ENCODE measurements at places on chromosomes 2 and 18. TPM values are rescaled to one million over a fixed set of nuclear protein-coding genes. Genes with fewer than 3 reads are reported as not detected.

Gene EMX1
- polyA plus RNA-seq, result not detected

Gene CIB4
- polyA plus RNA-seq, result not detected

Gene RPL37A
- polyA plus RNA-seq, result 1,504 TPM

Gene GRP
- polyA plus RNA-seq, result not detected

DNA sequence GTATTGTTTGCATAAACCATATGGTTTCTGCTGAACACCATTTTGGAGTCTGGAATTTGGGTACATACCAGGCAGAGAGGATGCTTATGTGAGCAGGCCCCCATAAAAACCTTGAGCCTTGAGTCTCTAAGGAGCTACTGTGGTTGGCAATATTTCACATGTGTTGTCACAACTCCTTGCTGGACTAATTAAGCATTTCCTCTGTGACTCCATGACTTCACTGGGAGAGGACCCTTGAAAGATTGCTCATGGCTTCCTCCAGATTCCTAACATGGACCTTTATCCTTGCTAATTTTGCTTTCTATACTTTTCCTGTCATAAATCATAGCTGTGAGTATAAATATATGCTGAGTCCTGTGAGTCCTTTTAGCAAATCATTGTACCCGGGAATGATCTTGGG is 7.6 kb upstream of the COQ10B start:
- H3K4me3 ChIP-seq, result no peak overlapping the region
- H3K36me3 ChIP-seq, result no peaks in the 10 kb centered on the region
- no peak for DNase-seq
- H3K27me3 ChIP-seq, result no peaks in the 10 kb centered on the region

- no peaks in the 10 kb centered on the region for H3K27me3 ChIP-seq
- H3K36me3 ChIP-seq, result no peaks in the 10 kb centered on the region
- H3K4me1 ChIP-seq, result no peaks in the 10 kb centered on the region
These were observed 16.5 kb upstream of the CERS6 start for GRCh38 chr2:168439536-168439935.

DNA sequence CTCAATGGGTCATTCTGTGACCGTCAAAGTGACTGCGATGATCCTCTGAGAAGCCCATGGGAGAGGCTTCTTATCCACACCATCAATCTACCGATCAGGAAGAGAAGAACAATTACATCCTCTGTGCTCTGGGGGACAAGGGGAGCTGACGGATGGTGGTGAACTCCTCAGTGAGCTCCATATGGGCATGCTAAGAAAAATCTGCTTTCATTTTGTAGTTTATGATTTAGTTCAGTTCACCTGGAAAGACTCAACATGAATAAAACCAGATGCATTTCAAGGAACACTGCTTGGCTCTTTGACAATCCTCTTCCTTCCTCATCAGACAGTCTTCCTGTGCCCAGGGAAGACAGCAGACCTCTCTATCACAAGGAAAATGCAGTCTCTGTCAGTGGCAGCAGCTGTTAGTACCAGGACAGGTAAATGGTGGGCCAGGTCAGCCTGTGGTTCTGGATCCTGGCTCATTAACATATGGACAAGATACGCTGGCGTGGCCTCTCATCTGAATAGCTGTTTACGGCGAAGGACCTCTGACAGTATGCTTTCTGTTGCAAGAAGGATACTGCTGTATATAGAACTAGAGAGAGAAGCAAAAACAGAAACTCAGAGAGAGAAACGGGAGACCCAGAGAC is 176.9 kb downstream of the BCL2 start:
- H3K36me3 ChIP-seq, result no peaks in the 10 kb centered on the region
- peaks cover 46% of the 10 kb centered on the region for H3K4me1 ChIP-seq
- no peak overlapping the region for H3K27ac ChIP-seq
- DNase-seq, result no peak
- H3K4me3 ChIP-seq, result peak overlapping the region; percentile 59

DNA sequence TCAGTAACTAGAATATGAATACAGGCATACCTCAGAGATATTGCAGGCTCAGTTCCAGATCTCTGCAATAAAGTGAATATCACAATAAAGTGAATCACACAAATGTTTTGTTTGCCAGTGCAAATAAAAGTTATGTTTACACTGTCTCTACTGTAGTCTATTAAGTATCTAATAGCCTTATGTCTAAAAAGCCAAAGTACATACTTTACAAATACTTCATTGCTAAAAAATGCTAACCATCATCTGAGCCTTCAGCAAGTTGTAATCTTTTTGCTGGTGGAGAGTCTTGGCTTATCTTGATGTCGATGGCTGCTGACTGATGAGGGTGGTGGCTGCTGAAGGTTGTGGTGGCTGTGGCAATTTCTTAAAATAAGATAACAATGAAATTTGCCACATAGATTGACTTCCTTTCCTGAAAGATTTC is 159.4 kb downstream of the MYO1B start:
- H3K27ac ChIP-seq, result no peak overlapping the region
- H3K4me3 ChIP-seq, result no peak overlapping the region
- H3K4me1 ChIP-seq, result no peaks in the 10 kb centered on the region
- no peaks in the 10 kb centered on the region for H3K27me3 ChIP-seq

GRCh38 chr18:10015941-10016819 is 102.4 kb downstream of the VAPA start:
- H3K4me1 ChIP-seq, result peaks cover 59% of the 10 kb centered on the region
- H3K36me3 ChIP-seq, result no peaks in the 10 kb centered on the region
- no peaks in the 10 kb centered on the region for H3K27me3 ChIP-seq
- H3K4me3 ChIP-seq, result peak overlapping the region; percentile 60
- H3K27ac ChIP-seq, result peak overlapping the region; percentile 22

GRCh38 chr2:43540021-43540779 is 55.6 kb downstream of the THADA start:
- no peaks in the 10 kb centered on the region for H3K27me3 ChIP-seq
- peak overlapping the region; percentile 86 for H3K27ac ChIP-seq
- no peaks in the 10 kb centered on the region for H3K36me3 ChIP-seq
- peak; percentile 97 for DNase-seq
- no peak overlapping the region for H3K4me3 ChIP-seq

GRCh38 chr2:159455330-159455918 is 160.9 kb downstream of the BAZ2B start:
- peaks cover 10% of the 10 kb centered on the region for H3K4me1 ChIP-seq
- H3K36me3 ChIP-seq, result peaks cover 6% of the 10 kb centered on the region
- no peak for DNase-seq
- no peaks in the 10 kb centered on the region for H3K27me3 ChIP-seq
- H3K27ac ChIP-seq, result no peak overlapping the region
- no peak overlapping the region for H3K4me3 ChIP-seq

DNA sequence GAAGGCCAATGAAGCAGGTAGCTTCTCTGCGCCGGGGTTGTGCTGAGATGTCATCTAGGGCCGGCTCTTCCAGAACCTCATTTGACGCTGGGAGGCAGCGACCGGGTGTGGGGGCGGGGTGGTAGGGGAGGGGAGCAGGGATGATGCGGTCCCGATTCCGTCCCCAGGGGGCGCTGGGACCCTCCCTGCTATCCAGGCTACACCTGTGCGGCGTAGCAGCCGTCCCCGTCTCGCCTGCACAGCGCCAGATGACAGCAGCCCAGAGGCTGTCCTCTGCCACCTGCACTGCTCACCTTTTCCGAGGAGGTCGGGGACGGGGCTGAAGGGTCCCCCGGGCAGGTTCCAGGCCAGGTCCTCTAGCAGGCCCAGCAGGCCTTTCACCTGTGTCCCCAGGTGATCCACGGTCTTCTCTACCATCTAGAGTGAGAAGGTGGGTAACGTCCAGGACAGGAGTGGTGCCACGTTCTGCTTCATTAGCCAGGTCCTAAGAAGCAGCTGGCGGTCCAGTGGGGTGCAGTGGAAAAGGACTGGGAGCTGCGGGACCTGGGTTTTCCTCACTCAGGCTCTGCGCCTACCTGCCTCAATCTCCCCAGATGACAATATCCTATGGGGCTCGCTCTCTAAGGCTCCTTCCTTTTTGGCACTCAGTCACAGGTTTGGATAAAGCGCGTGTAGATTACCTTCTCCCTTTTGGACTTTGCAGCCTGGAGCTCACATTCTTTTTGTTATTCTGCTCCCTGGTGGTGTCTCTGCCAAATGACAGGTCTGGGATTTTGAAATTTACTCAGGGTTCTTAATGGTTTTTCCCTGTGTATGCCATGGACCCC is 56.0 kb upstream of the RAB6C start:
- peaks cover 19% of the 10 kb centered on the region for H3K27me3 ChIP-seq
- no peak for DNase-seq
- no peaks in the 10 kb centered on the region for H3K4me1 ChIP-seq
- no peak overlapping the region for H3K4me3 ChIP-seq
- no peaks in the 10 kb centered on the region for H3K36me3 ChIP-seq
- H3K27ac ChIP-seq, result no peak overlapping the region

DNA sequence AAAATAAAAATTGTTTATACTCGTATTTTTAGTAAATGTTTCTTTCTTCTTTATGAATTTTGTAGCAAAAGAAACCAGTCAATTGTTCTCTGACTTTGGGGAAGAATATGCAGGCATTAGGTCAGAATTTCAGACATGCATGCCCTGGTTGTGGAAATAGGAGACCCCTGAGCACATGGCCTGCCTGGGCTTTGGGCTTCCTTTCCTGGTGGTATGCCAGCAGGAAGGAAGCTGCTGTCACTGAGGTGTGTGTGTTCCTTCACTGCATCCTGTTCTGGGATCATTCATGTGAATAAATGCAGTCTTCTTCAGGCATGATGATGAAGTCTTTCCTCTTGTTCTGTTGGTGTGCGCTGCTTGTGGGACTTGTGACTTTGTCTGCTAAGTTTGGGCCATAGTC is 920.2 kb upstream of the VRK2 start:
- H3K4me1 ChIP-seq, result no peaks in the 10 kb centered on the region
- H3K27me3 ChIP-seq, result no peaks in the 10 kb centered on the region
- H3K27ac ChIP-seq, result no peak overlapping the region
- no peaks in the 10 kb centered on the region for H3K36me3 ChIP-seq
- no peak for DNase-seq
